Omental fat pad (tissue), 4 donors: ENCODE measurements at places on chromosomes 5 and 9.
A peak's percentile ranks its signal among the peaks of the same experiment; 100 is the strongest.

DNA sequence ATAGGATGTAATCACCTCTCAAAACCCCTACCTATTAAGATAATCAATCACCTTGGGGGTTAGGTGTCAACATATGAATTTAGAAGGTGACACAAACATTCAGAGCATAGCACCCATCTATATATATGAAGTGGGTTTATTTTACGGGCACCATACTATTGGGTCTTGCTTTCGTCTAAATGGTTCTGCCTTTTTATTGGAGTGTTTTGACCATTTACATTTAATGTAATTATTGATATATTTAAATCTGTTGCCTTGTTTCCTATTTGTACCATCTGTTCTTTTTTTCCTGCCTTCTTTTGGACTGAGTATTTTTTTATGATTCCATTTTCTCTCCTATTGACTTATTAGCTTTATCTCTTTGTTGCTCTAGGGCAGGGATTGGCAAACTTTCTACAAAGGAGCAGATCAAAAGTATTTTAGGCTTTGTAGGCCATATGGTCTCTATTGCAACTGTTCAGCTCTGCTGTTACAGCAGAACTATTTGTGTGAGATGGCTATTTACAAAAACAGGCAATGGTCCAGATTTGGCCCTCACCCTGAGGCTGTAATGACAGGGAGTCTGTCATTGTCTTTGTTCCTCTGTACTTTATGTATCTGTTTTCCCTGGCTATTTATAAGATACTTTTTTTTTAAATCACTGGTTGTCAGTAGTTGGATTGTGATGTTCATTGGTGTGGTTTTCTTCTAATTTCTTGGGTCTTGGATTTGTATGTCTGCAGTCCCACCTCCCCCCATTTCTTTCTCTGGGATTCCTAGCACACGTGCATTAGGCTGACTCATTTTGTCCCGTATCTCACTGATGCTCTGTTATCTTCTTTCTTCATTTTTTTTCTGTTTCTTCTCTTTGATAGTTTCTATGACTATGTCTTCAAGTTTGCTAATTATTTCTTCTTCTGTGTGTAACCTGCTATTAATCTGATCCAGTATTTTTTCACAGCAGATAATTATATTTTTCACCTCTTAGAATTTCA lies 127.1 kb downstream of the DAB2IP start:
- no peak for DNase-seq

- no peak for DNase-seq
Observed at GRCh38 chr5:64973215-64973614, 204.5 kb downstream of the CWC27 start.

- no peak for DNase-seq
Observed at GRCh38 chr5:146539973-146540372, 24.0 kb upstream of the GPR151 start.

GRCh38 chr9:81825846-81826516 lies 102.2 kb upstream of the SPATA31D4 start:
- no peak for DNase-seq

DNA sequence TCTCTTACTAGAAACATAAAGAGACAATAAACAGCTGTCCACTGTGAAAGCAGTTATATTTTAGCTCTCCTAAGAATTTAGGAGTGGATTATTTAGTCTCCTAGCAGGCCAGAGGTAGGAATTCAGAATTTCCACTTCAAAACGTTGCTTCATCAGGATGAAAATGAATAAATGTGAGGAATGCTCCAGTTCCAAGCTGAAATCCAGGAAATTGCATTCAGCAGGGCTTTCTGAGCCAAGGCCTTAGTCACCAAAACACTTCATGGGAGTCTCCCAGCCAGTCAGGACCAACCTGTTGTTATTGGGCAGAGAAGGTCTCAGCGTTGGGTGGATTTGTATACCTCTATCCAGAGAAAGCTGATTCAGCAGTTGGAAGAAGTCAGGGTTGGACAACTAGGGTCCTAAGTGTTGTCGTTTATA lies 1040.3 kb downstream of the TLE1 start:
- peak; percentile 28 for DNase-seq

DNA sequence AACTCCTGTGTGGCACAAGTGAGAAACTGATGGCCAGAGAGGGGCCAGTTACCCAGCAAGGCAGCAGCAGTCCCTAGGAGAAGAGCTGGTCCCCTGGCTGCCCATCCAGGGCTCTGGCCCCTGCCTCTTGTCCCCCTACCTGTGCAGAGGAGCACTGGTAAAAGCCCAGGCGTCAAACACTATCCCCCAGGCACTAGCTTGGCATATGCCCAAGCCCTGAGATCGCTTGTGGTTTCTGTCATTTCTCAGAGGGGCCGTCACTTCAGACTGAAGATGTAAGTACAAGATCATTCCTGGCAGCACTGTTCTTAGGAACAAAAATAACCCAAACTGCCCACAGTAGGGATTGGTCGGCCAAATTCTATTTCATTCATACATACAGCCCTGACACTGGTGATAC lies 53.9 kb downstream of the COL15A1 start:
- DNase-seq: no peak

- DNase-seq: no peak
Observed at GRCh38 chr5:141908796-141909195, 14.9 kb upstream of the DELE1 start.

GRCh38 chr9:71819115-71819739 lies 50.9 kb upstream of the CEMIP2 start:
- DNase-seq: peak; percentile 32

DNA sequence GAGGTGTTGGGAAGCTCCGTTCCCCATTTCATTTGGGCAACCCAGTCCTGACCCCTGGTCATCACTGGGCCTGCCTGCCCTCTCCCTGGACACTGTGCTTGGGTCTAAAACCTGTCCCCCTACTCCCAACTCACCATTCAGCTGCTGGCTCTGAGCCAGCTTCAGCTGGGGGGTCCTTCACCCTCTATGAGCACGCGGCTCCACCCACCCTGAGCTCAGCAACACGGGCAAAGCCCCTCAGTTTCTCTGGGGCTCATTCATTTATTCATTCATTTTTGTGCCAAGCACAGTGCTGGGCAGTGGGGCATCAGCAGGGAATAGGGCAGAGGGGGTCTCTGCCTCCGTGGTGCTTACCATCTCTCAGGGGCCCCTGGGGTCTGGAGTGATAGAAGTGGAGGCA lies 199.8 kb upstream of the MVB12B start:
- no peak for DNase-seq

- DNase-seq: no peak
Observed at GRCh38 chr5:141322261-141322660, 1.7 kb upstream of the TAF7 start.

- DNase-seq: no peak
Observed at GRCh38 chr5:152178350-152178699, 226.8 kb downstream of the NMUR2 start.

GRCh38 chr9:123883634-123884033 lies 46.3 kb downstream of the DENND1A start:
- no peak for DNase-seq

DNA sequence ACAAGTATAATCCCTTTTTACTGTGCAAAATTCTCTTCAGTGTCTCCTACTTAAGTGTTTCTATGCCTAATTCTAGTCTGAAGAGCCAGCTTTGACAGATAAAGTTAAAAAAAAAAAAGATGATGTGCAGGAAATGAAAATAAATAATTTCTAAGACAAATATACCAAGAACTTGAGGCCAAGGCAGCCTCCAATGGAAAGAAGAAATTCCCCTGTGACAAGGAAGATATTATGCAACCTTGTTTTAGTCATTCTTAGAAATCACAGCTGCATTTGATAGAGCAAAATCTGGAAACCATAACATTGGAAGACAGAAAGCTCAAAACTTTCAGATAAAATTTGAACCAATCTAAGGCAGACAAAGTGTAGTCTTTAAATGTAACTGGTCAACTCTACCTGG lies 375.9 kb upstream of the TLE4 start:
- DNase-seq: no peak

GRCh38 chr9:13049223-13049622 lies 230.3 kb downstream of the MPDZ start:
- DNase-seq: no peak

- no peak for DNase-seq
Observed at GRCh38 chr9:1300941-1301340, 250.8 kb downstream of the DMRT2 start.

DNA sequence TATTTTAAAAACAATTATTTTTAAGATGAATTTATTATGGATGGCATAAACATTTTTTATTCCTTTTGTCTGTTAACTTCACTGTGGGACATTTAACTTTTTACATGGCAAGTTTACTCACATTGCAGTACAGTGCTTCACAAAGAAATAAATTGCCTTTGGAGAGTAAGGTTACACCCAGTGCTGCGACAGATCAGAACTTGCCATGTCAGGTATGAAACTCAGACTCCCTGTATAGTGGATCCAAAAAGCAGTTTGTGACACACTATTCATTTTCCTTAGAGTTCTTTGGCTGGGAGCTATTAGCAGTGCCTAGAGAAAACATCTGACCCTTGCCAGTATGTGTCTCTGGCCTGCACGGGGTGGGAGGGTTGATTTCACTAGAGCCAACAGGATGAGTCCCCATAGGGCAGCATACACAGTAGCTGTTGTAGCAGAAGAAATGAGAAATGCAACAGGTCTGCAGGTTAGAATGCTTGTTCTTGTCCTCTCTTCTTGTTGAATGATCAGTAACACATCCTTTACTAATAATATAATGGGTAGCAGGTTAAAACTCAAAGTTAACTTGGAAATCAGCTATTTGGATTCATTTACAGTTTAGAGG lies 42.9 kb downstream of the STARD4 start:
- DNase-seq: no peak

DNA sequence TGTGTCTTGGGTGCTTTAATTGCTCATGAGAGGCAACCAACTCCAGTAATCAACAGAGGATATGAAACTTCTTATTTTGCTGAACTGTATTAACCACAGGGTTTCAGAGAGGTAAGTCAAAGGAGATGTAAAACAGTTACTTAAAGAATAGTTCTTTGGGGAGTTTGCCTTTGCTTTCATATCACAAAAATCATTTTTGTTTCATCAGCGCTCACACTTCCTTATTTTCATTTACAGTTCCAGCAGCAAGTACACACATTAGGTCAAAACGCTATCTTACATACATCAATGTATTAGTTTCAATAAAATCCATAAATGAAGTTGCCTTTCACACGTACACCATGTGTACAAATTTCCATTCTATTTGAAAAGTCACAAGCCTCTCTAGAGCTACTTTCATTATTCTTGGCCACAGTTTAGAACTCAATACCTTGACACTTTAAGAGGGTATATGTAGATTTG lies 50.1 kb downstream of the ST8SIA4 start:
- DNase-seq: no peak

- DNase-seq: no peak
Observed at GRCh38 chr9:7912037-7912535, 112.5 kb upstream of the DMAC1 start.

GRCh38 chr5:111517853-111518501 lies 5.6 kb upstream of the STARD4 start:
- no peak for DNase-seq

DNA sequence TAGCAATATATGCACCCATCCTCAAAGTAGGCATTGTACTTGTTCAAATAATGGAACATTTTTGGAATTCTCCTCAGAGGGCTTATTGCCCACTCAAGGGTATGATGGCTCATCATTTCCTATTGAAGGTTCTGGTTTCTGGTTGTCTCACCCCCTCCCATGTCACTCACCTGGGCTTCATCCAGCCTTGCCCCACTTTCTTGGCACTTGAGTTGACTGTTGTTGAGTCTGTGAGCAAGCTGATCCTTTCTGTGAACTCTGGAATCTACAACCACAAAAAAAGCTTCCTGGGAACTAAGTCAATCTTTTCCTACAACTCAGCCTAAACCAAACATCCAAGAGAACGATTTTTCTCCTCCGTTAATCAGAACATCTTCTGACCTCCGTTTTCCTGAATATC lies 73.9 kb upstream of the ANKH start:
- no peak for DNase-seq

DNA sequence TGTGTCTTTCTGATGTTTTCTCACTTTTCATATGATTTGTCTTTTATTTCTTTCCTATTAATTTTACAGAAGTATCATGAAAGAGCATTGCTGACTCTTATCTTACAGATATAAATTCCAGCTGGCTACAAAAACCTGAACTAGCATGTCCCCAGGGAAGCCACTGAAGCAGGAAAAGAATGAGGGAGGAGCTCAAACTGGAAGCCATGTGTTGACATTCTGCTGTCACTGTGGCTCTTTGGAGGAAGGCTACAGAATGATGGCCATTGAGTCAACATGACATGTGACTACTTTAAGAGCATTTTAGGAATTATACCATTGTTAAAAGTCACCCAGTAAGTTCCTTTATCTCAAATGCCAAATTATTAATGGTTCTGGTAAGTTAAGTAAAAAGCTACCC lies 638.3 kb upstream of the DMAC1 start:
- no peak for DNase-seq

GRCh38 chr5:54309691-54310432 lies 511 bp downstream of the ARL15 start:
- DNase-seq: peak; percentile 27

GRCh38 chr9:135858491-135859185 lies 48.7 kb downstream of the CAMSAP1 start:
- DNase-seq: no peak

- no peak for DNase-seq
Observed at GRCh38 chr5:174309131-174309795, 263.8 kb downstream of the NSG2 start.

GRCh38 chr9:131253891-131254491 lies 22.3 kb downstream of the FAM78A start:
- no peak for DNase-seq

- DNase-seq: no peak
Observed at GRCh38 chr9:89590415-89590814, 14.4 kb upstream of the GADD45G start.
